ENCODE measurements at places on chromosomes 1 and 21.

GRCh38 chr1:228794173-228794572 lies 58.9 kb downstream of the RHOU start:
- DNase-seq, result no peak

DNA sequence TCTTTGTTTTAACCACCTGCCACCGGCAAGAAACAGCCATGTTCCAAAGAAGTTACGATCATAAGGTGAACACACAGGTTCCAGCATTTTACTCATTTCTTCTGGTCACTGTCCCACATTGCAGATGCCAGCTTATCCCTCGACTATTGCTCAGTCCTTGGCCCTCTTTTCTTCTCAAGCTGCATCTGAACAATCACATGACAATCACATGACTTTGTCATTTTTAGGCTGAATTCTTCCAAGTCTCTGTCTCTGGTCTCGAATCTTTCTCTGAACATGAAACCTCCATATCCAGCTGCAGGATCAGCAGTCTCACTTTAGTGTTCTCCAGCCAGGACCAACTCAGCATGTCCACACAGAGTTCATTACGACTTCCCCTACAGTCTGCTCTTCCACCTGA lies 53.8 kb downstream of the UTP25 start:
- DNase-seq, result no peak

GRCh38 chr21:35819134-35819533 lies 241.2 kb downstream of the SETD4 start:
- no peak for DNase-seq

GRCh38 chr1:43541721-43542401 lies 11.2 kb downstream of the PTPRF start:
- no peak for DNase-seq

- DNase-seq, result no peak
Observed at GRCh38 chr21:18269856-18270255, 25.2 kb downstream of the CHODL start.

DNA sequence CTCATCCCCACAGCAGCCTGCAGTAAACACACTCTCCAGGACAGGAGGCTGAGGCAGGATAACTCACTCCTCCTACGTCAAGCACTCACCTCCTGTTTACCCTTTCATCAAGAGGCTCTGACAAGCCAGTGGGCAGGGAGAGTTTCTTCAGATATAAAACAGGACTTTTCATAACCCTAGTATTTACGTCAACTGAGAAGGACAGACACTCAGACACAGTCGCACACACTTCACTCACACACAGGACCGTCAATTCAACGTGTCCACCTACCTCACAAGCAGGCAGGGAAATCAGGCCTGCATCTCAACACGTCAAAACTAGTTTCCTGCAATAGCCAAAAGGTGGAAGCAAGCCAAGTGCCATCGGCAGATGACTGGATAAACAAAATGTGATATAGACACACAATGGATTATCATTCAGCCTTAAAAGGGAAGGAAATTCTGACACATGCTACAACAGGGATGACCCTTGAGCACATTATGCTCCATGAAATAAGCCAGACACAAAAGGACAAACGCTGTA lies 48.6 kb downstream of the ITPKB start:
- peak; percentile 89 for DNase-seq

DNA sequence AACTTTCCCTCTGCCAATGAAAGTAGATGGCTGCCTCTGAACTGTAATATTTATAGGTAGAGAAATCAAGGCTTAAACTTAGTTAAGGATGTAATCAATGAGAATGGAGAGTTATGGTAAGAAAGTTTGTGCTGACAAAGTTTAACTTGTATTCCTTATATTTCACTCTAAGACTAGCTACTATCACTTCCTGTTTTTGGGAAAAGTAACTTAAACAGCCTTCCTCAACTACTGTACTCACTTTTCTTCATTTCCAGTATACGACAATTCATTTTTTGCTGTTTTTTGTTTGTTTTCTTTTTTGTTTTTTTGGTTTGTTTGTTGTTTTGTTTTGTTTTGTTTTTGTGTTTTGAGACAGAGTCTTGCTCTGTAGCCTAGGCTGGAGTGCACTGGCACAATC lies 3.7 kb downstream of the RGS18 start:
- no peak for DNase-seq

DNA sequence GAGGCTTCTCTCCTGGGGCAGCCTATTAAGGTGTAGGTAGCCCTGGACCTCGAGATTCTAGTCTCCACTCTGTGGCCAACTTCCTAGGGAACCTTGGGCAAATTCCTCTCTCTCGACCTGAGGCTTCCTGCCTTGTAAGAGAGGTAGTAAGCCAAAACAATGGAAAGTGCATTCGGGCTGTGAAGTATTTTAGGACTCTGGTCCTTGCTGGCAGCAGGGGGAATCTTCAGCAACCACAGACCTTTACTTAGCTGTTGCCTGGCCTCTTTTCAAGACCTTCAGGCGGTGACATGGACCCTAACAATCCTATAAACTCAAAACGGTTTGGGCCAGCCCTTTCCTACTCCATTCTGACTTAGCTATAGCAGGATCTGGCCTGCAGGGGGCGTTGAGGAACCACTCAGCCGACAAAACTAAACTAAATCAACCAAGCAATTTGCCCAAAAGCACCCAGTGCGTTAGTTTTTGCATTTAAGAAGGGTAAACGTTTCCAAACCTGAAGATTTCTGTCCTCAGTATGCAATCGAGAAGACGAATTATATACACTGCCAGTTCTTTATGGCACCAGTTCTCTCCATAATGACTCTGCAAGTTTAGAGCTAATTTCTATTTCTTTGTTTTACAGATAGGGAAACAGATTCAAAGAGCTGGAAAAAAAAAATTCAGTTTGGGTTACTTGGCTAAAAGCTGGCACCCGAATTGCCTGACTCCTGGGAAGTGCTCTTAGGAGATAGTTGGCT lies 10.9 kb upstream of the SESN2 start:
- peak; percentile 85 for DNase-seq

DNA sequence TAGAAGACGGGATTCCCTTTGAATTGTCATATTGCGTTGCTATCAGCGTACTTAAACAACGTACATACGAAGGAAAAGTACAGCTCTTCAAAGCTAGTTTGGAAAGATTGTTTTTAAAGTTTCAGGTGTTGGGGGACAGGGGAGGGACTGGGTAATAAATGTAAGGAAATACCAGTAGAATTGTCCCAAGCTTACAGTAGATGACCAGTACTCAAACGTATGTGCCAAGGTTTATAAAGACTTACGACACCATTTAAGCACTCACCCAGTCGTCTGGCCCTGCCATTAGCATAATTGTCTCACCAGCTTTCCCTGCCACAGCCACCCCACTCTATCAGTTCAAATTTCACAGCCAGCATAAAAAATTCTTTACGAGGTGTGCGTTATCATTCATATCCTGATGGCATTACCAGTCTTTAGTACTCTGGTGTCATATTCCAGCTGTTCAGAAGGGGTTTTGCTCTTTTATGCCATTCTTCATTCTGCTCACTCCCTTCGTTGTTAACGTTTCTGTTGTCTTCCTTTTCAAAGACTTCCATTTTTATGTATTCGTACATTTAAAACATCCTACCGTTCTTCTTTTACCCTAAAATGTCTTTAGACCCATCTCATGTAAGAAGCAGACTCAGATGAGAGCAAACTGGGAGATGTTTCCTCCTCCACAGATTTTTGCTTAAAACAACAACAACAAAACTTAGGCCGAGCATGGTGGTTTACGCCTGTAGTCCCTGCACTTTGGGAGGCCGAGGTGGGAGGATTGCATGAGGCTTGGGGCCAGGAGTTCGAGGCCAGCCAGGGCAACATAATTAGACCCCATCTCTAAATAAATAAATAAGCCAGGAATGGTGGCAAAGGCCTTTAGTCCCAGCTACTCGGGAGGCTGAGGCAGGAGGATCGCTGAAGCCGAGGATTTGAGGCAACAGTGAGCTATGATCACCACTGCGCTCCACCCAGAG lies 1.0 kb upstream of the HP1BP3 start:
- peak; percentile 71 for DNase-seq

DNA sequence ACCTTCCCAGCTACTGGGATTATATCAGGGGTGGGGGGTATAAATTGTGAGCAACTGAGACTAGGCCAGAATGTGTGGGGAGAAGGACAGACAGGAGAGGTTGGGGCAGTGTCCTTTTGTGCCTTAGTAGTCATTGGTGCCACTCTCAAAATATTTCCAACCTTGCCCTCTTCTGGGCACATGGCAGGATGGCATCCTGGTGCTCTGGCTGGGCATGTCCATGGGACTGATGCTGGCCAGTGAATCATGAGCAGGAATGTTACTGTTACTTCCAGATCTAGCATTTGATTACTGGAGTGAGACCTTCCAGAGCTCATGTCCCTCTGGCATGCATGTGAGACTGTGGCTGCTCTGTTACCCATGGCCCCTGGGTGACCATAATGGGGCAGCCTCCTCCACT lies 151.2 kb downstream of the MATN1 start:
- DNase-seq, result no peak

DNA sequence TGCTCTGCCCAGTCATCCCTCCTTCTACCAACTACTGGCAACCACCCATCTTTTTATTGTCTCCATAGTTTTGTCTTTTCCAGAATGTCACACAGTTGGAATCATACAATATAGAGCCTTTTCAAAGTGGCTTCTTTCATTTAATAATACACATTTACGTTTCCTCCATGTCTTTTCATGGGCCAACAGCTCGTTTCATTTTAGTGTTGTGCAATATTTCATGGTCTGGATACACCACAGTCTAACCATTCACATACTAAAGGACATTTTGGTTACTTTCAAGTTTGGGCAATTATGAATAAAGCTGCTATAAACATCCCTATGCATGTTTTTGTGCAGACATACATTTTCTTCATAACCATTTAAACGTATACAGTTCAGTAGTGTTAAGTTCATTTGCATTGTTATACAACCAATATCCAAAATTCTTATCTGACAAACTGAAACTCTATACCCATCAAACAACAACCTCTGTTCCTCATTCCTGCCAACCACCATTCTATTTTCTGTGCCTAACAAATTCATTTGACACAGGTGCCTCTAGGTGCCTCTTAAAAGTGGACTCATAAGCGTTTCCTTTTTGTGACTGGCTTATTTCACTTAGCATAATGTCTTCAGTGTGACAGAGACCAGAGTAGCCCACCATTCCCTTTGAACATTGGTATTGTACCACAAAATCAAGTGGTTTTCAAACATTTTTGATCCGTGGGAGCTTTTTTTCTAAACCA lies 138.1 kb downstream of the NR5A2 start:
- DNase-seq, result no peak

GRCh38 chr1:190373705-190374336 lies 103.8 kb downstream of the BRINP3 start:
- peak; percentile 32 for DNase-seq

DNA sequence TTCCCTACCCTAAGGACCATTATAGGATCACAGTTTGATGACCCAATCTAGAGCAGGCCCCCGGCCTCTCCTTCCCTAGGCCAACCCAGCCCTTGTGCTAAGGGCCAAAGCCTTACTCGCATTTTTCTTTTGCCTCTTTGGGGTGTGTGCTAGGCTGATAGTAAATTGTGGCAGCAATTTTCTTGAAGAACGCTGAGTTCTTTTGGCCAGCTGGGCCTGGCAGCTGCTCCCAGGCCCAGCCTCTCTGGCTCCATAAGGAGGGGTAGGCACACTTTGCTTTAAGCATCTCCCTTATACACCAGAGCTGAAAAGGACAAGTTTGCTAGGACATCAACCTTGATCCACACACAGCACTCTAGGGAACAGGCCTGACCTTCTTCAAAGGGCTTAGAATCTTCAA lies 4.2 kb downstream of the OLFML2B start:
- no peak for DNase-seq

DNA sequence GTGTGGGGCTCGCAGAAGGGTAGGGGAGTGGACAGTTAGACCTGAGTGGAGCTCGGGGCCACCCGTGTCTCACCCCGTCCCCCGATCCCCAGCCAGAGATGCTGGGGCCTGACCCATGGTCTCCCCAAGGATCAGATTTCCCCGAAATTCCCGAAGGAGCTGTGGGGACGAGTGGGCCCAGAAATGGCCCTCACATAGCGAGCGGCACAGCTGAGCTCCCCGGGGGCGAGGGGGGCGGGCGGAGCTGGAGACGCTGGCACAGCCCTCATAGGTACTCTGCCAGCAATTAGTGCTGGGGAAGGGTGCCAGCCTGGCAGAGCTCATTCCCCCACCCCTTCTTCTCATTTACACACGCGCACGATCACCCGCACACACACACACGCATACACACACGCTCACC lies 9.2 kb downstream of the CASZ1 start:
- DNase-seq, result no peak

All from endothelial cell of umbilical vein (primary cell).